Muscle of leg (tissue), 16 donors: ENCODE measurements at places on chromosomes 11 and 22. TPM values are rescaled to one million over a fixed set of nuclear protein-coding genes. Genes with fewer than 3 reads are reported as not detected.
A peak's percentile ranks its signal among the peaks of the same experiment; 100 is the strongest.

DNA sequence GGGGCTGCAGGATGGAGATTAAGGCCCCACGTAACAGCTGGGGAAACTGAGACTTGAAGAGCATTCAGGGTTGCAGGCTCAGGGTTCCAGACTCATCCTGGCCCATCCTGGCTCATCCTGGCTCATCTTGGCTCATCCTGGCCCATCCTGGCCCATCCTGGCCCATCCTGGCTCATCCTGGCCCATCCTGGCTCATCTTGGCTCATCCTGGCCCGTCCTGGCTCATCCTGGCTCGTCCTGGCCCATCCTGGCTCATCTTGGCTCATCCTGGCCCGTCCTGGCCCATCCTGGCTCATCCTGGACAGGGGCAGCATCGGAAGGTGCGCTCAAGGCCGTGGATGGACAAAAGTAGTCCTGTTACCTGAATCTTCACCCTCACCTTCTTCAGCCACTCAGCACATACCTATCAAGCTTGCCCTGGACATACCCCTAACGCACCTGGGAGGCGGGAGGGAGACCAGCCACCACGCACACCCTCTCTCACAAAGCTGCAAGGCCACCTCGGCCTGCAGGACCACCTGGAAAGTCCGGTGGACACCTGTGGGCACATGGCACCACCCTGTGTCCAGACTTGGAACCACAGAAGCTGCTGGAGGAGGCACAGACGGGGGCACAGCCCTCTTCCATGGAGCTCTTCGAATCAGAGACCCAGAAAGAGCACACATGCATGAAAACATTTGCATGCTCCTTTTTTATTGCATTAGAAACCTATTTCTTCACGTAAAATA is 20.3 kb upstream of the NLRP6 start:
- H3K36me3 ChIP-seq, result peaks cover 10% of the 10 kb centered on the region
- no peaks in the 10 kb centered on the region for H3K27me3 ChIP-seq
- peaks cover 4% of the 10 kb centered on the region for H3K4me1 ChIP-seq

MED17 gene
- total RNA-seq, result 20.8 TPM

TIMM10 gene
- 44.1 TPM for total RNA-seq

OR4A5 gene
- not detected for total RNA-seq

HEPACAM gene
- under 0.01 TPM for total RNA-seq

KCNQ1 gene
- 0.84 TPM for total RNA-seq

DNA sequence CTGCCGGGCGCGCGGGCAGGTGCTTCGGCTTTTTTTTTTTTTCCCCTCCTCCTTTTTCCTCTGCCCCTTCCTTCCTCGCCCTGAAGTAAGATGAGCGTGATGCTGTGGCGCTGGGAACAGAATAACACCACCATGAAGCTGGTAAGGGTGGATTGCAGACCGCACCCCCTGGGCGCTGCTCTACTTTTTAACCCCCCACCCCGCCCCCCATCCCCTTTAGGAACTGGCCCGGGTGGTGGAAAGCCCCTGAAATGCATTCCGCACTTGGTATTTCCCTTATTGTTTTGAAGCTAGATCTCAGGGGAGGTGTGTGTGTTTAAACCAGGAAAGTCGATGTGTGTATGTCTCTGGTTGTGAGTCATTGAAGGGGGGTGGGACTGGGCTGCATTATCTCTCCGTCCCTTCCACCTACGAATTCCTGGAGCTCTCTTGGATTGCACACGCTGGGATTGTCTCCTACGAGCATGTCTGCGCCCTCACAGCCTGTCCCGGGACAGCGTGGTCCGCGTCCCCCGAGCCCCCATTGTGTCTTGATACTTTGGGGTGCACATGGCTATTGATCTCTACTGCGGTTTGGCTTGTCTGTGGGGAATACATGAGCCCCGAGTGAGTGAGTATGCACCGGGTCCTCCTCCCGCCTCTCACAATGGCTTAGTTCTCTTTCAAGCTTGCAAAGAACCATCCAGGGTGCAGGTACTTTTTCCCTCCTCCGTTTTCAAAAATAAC is 64.9 kb downstream of the NAV2 start:
- no peak overlapping the region for H3K27ac ChIP-seq
- H3K4me3 ChIP-seq, result peak overlapping the region; percentile 29
- H3K4me1 ChIP-seq, result peaks cover 9% of the 10 kb centered on the region
- DNase-seq, result peak; percentile 23

GRCh38 chr22:32600147-32600546 is 125.5 kb downstream of the FBXO7 start:
- no peak for DNase-seq
- H3K27ac ChIP-seq, result no peak overlapping the region
- no peaks in the 10 kb centered on the region for H3K4me1 ChIP-seq
- no peaks in the 10 kb centered on the region for H3K36me3 ChIP-seq
- H3K27me3 ChIP-seq, result no peaks in the 10 kb centered on the region

CDC42EP2 gene
- 20.8 TPM for total RNA-seq

DNA sequence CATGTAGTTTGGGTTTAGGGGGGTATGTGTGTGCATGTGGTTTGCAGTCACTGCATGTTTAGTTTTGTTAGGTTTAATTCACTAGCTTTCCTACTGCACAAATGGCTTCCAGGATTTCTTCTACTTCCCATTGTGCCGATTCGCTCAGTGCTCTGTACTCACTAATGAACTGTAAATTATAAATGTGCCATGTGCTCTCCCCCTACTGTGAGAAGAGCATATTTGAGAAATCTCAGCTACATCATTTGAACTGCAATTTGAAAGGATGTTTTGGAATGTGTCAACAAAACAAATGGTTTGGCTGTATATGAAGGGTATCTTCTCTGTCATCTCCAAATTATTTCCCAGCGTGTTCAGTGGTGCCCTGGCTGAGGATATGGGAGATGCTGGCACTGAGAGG is 28.1 kb downstream of the CYB5R2 start:
- no peaks in the 10 kb centered on the region for H3K4me1 ChIP-seq
- no peaks in the 10 kb centered on the region for H3K27me3 ChIP-seq
- H3K27ac ChIP-seq, result no peak overlapping the region
- no peak overlapping the region for H3K4me3 ChIP-seq

- no peaks in the 10 kb centered on the region for H3K4me1 ChIP-seq
- H3K27ac ChIP-seq, result no peak overlapping the region
- peaks cover 13% of the 10 kb centered on the region for H3K36me3 ChIP-seq
- DNase-seq, result no peak
Observed at GRCh38 chr11:86274503-86274902, 27.5 kb upstream of the HIKESHI start.

- no peak for DNase-seq
- no peaks in the 10 kb centered on the region for H3K27me3 ChIP-seq
- no peaks in the 10 kb centered on the region for H3K4me1 ChIP-seq
- H3K27ac ChIP-seq, result no peak overlapping the region
- no peak overlapping the region for H3K4me3 ChIP-seq
- no peaks in the 10 kb centered on the region for H3K36me3 ChIP-seq
Observed at GRCh38 chr11:80041136-80042000, 600.5 kb upstream of the TENM4 start.

- no peaks in the 10 kb centered on the region for H3K4me1 ChIP-seq
- no peaks in the 10 kb centered on the region for H3K36me3 ChIP-seq
- H3K27ac ChIP-seq, result no peak overlapping the region
- peaks cover 24% of the 10 kb centered on the region for H3K27me3 ChIP-seq
- DNase-seq, result no peak
- no peak overlapping the region for H3K4me3 ChIP-seq
Observed at GRCh38 chr22:50032109-50032871, 19.7 kb upstream of the IL17REL start.

GRCh38 chr22:44369916-44370801 is 57.4 kb upstream of the SHISAL1 start:
- peaks cover 25% of the 10 kb centered on the region for H3K4me1 ChIP-seq
- H3K36me3 ChIP-seq, result no peaks in the 10 kb centered on the region
- no peak overlapping the region for H3K27ac ChIP-seq
- no peak overlapping the region for H3K4me3 ChIP-seq
- DNase-seq, result no peak

DNA sequence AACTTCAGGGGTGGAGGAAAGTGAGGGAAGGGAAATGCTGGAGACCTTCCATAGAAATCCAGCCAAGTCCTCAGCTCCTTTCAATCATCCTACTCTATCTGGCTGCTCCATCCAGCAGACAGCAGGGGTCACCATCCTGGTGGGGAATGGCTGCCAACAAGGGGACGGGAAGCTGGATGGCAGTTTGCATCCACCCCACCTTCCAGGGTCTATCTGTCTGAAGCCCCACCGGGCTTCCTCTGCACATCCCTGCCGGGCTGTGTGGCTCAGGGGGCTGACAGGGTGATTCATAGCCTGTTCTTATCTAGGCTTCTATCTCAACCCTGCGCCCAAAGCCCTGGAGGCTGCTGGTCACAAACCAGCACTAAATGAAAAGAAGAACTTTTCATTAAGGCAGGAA is 1.1 kb downstream of the SYTL2 start:
- H3K4me3 ChIP-seq, result peak overlapping the region; percentile 56
- no peak overlapping the region for H3K27ac ChIP-seq
- peaks cover 11% of the 10 kb centered on the region for H3K27me3 ChIP-seq
- H3K4me1 ChIP-seq, result peaks cover 14% of the 10 kb centered on the region

PNPLA5 gene
- total RNA-seq, result not detected

FAM83F gene
- total RNA-seq, result 0.09 TPM

DNA sequence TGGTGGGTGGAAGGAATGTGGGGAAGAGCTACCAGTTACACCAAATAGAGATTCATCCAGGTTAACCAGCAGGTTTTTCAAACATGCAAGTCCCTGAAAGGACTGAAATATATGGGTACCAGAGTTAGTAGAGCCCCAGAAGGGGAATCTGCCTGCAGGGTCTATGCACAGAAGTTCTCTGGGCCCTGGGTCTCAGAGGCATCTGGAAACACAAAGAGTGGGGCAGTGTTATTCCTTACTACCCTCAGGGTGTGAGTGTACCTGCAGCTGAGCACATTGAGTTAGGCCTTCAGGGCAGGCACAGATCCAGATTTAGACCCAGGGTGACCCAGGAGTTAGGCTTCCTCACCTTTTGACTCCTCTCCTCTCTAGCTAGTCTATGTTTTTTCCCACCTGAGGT is 43.9 kb upstream of the SWAP70 start:
- H3K36me3 ChIP-seq, result no peaks in the 10 kb centered on the region
- H3K4me1 ChIP-seq, result no peaks in the 10 kb centered on the region
- H3K4me3 ChIP-seq, result no peak overlapping the region
- no peak overlapping the region for H3K27ac ChIP-seq
- no peaks in the 10 kb centered on the region for H3K27me3 ChIP-seq
- DNase-seq, result no peak

GRCh38 chr11:117861151-117862018 is 15.1 kb downstream of the FXYD6 start:
- DNase-seq, result peak; percentile 87
- peaks cover 58% of the 10 kb centered on the region for H3K4me1 ChIP-seq
- no peaks in the 10 kb centered on the region for H3K27me3 ChIP-seq
- H3K36me3 ChIP-seq, result peaks cover 10% of the 10 kb centered on the region

GRCh38 chr22:29855611-29856181 is 17.6 kb upstream of the ASCC2 start:
- H3K4me3 ChIP-seq, result no peak overlapping the region
- peak overlapping the region; percentile 7 for H3K27ac ChIP-seq
- H3K36me3 ChIP-seq, result no peaks in the 10 kb centered on the region
- peaks cover 7% of the 10 kb centered on the region for H3K4me1 ChIP-seq
- H3K27me3 ChIP-seq, result peaks cover 2% of the 10 kb centered on the region
- DNase-seq, result peak; percentile 46

GPHA2 gene
- total RNA-seq, result not detected

GRCh38 chr22:35725521-35725920 is 7.8 kb downstream of the APOL5 start:
- H3K27ac ChIP-seq, result no peak overlapping the region
- no peak overlapping the region for H3K4me3 ChIP-seq
- no peaks in the 10 kb centered on the region for H3K36me3 ChIP-seq
- H3K4me1 ChIP-seq, result peaks cover 15% of the 10 kb centered on the region
- H3K27me3 ChIP-seq, result no peaks in the 10 kb centered on the region
- DNase-seq, result no peak

SLC15A3 gene
- 12.7 TPM for total RNA-seq

- H3K27ac ChIP-seq, result peak overlapping the region; percentile 87
- H3K36me3 ChIP-seq, result peaks cover 50% of the 10 kb centered on the region
Observed at GRCh38 chr22:41816871-41817270, 16.0 kb upstream of the SREBF2 start.

DNA sequence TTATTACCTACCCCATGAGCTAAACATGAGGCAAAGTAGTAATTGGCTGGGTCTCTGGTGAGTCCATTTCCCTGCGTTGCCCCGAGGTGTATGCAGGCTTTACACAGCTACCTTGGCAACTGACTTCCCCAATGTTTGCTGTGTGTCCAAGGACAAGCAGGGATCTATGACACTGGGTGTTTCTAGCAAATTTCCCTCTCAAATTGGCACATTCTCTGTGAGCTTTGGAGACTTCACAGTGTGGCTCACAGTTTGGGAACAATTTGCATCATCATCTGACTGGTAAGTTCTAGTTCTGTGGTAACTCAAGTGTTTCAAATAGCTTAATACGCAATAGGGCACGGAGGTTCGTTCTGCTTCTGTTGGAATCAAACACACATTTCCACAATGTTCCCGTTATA is 12.5 kb downstream of the NNMT start:
- DNase-seq, result no peak
- H3K27ac ChIP-seq, result no peak overlapping the region
- no peaks in the 10 kb centered on the region for H3K27me3 ChIP-seq
- H3K4me1 ChIP-seq, result peaks cover 12% of the 10 kb centered on the region
- no peaks in the 10 kb centered on the region for H3K36me3 ChIP-seq

OR8B4 gene
- not detected for total RNA-seq

DNA sequence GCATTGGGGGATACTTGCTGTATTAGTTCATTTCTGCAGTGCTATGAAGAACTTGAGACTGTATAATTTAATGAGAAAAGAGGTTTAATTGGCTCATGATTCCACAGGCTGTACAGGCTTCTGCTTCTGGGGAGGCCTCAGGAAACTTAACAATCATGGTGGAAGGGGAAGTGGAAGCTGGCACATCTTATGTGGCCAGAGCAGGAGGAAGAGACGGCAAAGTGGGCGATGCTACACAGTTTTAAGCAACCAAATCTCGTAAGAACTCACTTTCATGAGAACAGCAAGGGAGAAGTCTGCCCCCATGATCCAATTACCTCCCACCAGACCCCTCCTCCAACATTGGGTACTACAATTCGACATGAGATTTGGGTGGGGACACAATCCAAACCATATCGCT is 55.1 kb downstream of the TMPRSS5 start:
- no peak for DNase-seq
- H3K4me3 ChIP-seq, result no peak overlapping the region
- no peak overlapping the region for H3K27ac ChIP-seq
- H3K36me3 ChIP-seq, result no peaks in the 10 kb centered on the region
- no peaks in the 10 kb centered on the region for H3K27me3 ChIP-seq

KRTAP5-11 gene
- not detected for total RNA-seq

DNA sequence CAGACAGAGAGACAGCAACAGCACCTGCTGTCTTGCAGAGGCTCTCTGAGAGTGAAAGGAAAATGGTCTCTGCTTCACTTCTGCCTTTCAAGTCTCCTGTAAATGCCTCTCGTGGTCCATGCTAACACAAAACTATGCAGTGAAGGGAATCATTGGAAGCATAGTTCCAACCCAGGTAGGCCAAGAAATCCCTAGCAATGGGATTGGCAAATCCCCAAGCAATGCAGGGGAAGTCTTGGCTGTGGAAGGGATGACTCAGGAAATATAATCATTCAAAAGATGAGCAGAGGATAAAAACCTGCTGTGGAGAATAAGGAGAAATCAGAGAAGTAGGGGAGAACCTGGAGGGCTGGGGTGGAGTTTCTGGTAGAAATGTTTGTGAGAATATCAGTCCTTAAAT is 216.1 kb upstream of the ZBED5 start:
- no peak overlapping the region for H3K4me3 ChIP-seq
- no peaks in the 10 kb centered on the region for H3K27me3 ChIP-seq
- H3K36me3 ChIP-seq, result no peaks in the 10 kb centered on the region
- H3K4me1 ChIP-seq, result peaks cover 42% of the 10 kb centered on the region
- no peak overlapping the region for H3K27ac ChIP-seq

- no peak overlapping the region for H3K27ac ChIP-seq
- H3K4me3 ChIP-seq, result no peak overlapping the region
- no peak for DNase-seq
- H3K36me3 ChIP-seq, result no peaks in the 10 kb centered on the region
Observed at GRCh38 chr11:45620243-45620642, 45.2 kb downstream of the CHST1 start.
